ENCODE measurements at places on chromosomes 1 and 21.

- DNase-seq = no peak
Observed at GRCh38 chr1:118360817-118361216, 175.8 kb upstream of the SPAG17 start.

GRCh38 chr1:10906866-10907519 lies 105.5 kb upstream of the TARDBP start:
- DNase-seq = no peak

- no peak for DNase-seq
Observed at GRCh38 chr1:228953207-228953606, 217.9 kb downstream of the RHOU start.

- DNase-seq = no peak
Observed at GRCh38 chr1:228901936-228902681, 166.8 kb downstream of the RHOU start.

DNA sequence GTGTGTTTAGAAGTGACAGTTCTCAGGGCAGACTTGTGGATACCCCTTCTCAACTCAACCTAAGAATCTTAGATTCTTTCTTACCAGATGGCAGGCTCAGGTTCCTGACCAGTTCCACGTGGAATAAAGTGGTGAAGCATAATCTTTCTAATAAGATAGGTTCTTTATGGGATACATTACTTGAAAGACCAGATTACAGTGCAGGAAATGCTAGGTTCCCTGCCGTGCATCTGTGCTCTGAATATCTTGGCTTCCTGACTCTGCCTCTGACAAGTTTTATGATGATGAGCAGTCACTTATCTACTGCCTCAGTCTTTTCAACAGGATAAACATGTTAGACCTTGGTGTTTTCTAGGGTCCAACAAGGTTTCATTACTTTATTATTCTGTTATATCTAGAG lies 207.9 kb upstream of the CACYBP start:
- DNase-seq = no peak

- DNase-seq = no peak
Observed at GRCh38 chr1:245673881-245674414, 519.2 kb downstream of the KIF26B start.

GRCh38 chr1:193019442-193020026 lies 39.6 kb downstream of the UCHL5 start:
- DNase-seq = peak; percentile 66

GRCh38 chr1:155013632-155014031 lies 11.0 kb downstream of the ZBTB7B start:
- DNase-seq = peak; percentile 54
